ENCODE measurements at places on chromosomes 3 and 15.

DNA sequence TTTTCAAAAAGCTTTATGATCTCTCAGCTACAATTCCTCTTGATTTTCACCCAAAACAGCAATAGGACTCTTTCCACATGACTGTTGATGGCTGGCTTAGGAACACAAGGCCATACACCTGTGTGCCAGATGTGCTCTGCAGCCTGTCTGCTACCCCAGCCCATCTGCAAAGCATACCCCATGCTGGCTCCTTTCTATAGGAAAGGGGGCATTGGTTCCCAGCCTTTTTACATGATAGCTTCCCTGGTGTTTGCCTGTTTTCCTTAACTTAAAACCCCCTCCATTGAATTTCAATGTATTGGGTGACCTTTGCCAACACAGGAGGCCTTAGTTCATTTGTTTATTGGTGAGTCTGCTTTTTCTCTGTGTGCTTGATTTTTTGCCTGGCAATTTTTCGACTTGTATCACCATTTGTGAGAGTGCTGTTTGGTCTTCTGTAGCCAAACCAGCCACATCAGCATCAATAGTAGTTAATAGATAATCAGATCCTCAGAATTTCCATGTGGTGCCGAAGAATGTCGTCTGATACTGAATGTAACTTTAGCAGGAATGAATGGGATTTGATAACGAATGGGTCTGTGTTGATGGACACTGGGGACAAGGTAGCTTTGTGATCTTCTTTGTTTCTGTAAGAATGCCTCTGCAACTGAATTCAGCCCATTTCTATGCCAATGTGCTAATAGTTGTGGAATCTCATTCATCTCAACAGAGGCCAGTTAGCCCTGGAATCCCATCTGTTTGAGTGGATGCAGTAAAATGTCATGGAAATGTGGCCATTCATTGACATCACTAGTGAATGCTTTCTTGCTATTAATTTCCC is 272.2 kb upstream of the RARB start:
- no peak for DNase-seq

GRCh38 chr3:73550032-73550431 is 74.7 kb downstream of the PDZRN3 start:
- no peak for DNase-seq

DNA sequence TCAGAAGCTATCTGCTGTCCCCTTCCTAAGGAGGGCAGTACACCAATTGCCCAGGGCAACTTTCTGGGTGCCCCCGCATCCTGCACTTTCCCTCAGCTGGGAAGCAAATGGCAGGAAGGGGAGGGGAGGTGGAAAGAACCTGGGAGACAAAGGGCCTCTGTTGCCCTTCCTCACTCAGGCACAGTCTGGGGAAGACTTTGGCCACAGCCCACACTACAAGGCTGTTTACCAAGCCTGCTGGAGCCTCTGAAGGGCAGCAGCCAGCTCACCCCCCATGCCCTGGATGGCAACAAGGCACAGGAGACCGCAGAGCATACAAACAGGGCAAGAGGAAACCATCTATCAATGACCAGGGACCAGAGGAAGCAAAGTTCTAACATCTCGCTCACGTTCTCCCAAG is 42.4 kb downstream of the ARRDC4 start:
- no peak for DNase-seq

- no peak for DNase-seq
These were observed 39.1 kb upstream of the TM4SF19 start for GRCh38 chr3:196377321-196377720.

- no peak for DNase-seq
These were observed 113.3 kb upstream of the GBE1 start for GRCh38 chr3:81874738-81875137.

DNA sequence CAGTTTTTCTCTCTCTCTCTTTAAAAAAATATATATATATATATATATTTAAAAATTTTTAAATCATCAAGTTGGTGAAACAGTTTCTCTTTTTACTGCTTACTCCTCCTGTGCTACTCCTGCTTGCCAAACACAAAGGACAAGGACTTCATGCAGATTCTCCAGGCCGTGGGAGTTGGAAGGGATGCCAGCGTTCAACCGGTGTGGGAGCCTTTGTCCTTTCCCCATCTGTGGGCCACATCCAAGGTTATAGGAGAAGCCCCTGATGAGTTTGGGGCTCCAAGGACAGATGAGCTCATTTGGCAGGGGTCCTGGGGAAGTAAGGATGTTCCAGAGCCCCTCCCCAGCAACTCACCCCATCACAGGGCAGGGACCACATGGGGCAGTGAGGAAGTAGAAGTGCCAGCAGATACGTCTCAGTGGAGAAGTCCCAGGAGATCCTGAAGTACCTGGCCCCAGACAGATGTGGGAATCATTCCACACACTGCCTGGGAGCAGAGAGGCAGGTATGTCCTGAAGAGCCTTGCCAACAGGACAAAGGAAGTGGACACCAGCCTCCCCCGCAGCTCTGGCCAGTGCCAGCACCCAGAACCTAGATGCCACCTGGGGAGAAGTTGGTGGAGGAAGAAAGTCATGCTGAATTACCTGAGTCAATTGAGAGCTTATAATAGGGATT is 36.6 kb downstream of the CCK start:
- DNase-seq, result no peak

DNA sequence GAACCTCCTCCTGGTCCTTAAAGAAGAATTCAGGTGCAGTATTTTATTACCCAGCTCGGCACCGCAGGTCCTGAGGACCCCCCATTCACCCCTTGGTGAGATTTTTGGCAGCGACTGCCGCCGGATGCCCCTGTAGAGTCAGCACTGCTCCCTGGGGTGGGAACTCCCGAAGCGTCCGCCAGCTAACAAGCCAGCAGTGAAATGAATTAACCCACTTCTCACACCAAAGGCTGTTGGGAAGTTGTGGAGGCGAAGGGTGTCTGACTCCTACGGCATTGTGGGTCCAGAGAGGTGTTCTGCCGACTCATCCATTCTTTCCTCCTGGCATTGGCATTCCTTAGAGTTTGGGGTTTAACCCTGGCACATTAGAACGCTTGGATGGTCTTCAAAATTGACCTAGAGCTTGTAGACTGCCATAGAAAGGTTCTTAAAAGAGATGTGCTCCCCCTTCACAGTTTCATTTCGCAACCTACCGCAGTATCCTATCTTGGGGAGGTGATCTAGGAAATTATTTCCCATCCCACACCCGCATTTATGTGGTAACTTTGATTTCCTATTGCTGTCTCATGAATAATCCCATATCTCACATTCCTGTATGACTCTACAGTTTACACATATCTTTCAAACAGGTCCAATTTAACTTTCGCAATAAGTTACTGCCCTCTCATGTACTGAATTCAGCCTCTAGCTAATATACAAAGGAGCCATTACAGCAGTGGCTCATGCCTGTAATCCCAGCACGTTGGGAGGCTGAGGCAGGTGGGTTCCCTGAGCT is 879 bp upstream of the EIF5A2 start:
- no peak for DNase-seq

DNA sequence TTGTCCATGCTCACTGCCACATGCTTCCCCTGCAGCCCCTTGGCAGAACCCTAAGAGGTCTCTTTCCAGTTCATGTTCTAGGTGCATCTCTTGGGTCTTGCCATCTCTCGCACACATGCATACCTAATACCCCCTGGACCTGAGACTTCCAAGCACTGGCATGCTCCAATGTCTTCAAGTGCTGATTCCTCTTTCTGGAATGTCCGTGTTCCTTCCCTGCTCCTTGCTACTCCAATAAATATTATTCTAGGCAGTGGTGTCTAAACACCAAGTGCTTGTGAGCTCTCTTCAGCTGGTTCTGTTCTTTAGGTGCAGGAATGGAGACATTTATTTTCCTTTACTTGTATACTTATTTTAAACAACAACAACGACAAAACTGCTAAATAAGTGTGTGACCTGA is 370.1 kb downstream of the LPP start:
- DNase-seq, result no peak

- DNase-seq, result no peak
These were observed 63.5 kb downstream of the OTOL1 start for GRCh38 chr3:161560008-161560637.

DNA sequence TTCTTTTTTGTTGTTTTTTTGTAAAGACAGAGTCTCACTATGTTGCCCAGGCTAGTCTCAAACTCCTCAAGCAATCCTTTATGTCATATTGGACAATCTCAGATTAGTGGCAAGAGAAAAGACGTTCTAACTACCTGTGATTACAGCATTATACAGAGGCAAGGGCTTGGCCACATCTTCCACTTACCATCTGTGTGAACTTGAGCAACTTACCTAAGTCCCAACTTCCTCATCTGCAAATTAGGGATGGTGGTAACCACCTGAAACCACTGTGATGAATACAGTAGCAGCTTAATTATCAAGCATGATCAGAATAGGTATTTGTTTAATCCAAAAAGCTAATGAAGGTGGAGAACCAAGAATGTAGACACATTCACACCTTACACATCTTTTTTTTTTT is 16.1 kb downstream of the LRRC2 start:
- no peak for DNase-seq

- no peak for DNase-seq
These were observed 254.9 kb upstream of the GOLGA6L4 start for GRCh38 chr15:83980637-83981036.

- DNase-seq, result no peak
These were observed 8.3 kb upstream of the TM4SF4 start for GRCh38 chr3:149466192-149466591.

- DNase-seq, result peak; percentile 28
These were observed 8.4 kb downstream of the TMEM40 start for GRCh38 chr3:12750658-12751071.

- DNase-seq, result no peak
These were observed 81.5 kb downstream of the TJP1 start for GRCh38 chr15:29740692-29741311.

DNA sequence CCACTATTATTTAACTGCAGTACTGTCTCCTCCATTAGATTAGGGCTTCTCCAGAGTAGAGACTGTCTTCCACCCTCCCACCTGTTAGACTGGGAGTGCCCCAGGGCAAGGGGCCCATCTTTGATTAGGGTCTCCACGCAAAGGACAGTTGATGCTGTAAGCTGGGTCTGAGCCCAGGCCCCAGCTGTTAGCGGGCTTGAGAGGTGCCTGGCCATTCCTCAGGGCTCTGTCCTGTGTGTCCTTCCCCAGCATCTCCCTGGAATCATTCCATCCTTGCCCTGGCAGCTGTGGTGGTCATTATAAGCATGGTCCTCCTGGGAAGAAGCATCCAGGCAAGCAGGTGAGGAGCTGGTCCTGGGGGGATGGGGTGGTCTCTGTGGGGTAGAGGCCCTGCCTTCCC is 6.1 kb downstream of the SLC51B start:
- no peak for DNase-seq

DNA sequence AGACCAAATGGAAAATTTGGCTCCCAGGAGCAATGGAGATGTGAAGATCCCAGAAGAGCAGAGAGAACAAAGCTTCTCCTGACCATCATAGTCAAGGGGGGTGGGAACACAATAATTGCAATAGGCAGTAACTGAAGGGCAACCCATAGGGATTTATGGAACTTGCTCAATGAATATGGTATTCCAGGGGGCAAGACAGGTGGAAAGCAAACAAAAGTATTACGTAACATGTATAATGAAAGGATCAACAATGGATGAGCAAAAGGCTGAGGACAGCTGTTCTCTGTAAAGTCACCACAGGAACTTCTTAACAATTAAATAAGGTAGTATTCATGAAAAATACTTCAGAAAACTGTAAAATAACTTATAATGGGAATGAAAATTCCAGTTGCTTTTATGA is 226.1 kb downstream of the PCCB start:
- DNase-seq, result no peak

- no peak for DNase-seq
These were observed 355.3 kb upstream of the NR2F2 start for GRCh38 chr15:95975212-95975611.

GRCh38 chr3:117589454-117589853 is 879.9 kb downstream of the TUSC7 start:
- DNase-seq, result no peak

GRCh38 chr3:187020376-187020775 is 90.0 kb downstream of the ST6GAL1 start:
- no peak for DNase-seq

GRCh38 chr3:106282943-106283342 is 414.1 kb upstream of the CBLB start:
- no peak for DNase-seq

GRCh38 chr15:98774756-98775497 is 126.6 kb downstream of the IGF1R start:
- no peak for DNase-seq

DNA sequence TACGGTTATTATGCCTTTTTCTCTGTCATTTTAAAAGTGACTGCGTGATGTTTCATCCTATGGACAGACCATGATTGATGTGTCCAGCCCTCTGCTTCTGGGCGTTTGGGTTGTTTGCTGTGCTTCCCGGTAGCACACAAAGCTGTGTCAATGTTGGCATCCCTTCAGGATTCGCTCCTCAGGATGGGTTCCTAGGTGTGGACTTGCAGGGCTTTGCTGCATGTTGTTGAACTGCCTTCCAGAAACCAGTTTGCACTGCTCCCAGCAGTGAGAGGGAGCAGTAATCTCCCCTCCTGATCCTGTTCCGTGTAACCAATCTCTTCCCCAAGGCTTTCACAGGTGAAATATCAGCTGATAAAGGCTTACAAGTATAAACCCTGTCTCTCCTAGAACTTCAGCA is 787 bp downstream of the TRPM1 start:
- no peak for DNase-seq

- DNase-seq, result no peak
These were observed 327.0 kb downstream of the FEZF2 start for GRCh38 chr3:62046326-62046725.

DNA sequence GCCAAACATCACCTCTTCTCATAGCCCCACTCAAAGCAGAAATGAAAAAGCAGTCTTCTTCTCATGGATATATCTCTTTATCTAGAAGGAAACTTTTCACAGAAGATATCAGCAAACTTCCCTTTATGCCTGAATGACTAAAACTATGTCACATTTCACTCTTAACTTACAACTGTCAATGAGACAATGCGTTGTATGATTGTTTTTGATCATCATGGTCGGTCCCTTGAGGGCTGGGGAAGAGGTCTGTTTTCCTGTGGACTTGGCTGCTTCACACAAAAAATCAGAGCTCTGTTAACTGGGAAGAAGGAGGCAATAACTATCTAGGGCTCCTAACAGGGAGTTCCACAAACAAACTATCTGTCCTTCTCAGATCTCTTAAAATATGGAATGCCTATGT is 5.1 kb downstream of the NLGN1 start:
- no peak for DNase-seq

GRCh38 chr3:58624550-58624949 is 42.0 kb downstream of the FAM3D start:
- no peak for DNase-seq

DNA sequence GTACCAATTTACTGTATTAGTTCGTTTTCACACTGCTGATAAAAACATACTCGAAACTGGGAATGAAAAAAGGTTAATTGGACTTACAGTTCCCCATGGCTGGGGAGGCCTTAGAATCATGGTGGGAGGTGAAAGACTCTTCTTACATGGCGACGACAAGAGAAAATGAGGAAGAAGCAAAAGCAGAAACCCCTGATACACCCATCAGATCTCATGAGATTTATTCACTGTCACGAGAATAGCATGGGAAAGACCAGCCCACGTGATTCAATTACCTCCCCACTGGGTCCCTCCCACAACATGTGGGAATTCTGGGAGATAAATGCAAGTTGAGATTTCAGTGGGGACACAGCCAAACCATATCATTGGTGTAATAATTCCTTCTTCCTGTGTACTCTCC is 69.6 kb downstream of the C3orf20 start:
- DNase-seq, result no peak

GRCh38 chr3:188979248-188979647 is 192.5 kb upstream of the TPRG1 start:
- DNase-seq, result no peak

GRCh38 chr3:146889626-146890025 is 284.5 kb upstream of the PLSCR5 start:
- DNase-seq, result no peak
